ENCODE measurements at places on chromosomes 1 and 21.

- no peak for DNase-seq
Observed at GRCh38 chr1:109264379-109264755, 15.0 kb downstream of the CELSR2 start.

GRCh38 chr1:172719694-172720138, 60.8 kb downstream of the FASLG start:
- DNase-seq, result no peak

DNA sequence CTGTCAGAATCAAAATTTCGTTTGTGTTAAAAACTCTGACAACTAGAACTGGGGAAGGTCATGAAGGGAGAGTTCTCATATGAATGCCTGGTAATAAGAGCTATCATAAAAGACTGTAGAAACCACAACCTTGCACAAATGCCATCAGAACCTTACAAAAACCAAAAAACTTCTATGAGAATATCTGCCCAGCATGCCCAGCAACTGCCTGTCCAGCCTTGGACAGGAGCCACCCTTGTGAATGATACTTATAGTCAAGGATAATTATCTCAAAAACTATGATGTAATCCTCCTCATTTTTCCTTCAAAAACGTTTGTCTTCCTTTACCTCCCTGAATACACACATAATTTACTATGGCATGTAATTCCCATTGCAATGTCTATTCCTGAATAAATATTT, 53.4 kb upstream of the C1orf185 start:
- DNase-seq, result no peak

- no peak for DNase-seq
Observed at GRCh38 chr1:156767879-156768604, 707 bp downstream of the PRCC start.
